ENCODE measurements at places on chromosomes 1 and 21.

DNA sequence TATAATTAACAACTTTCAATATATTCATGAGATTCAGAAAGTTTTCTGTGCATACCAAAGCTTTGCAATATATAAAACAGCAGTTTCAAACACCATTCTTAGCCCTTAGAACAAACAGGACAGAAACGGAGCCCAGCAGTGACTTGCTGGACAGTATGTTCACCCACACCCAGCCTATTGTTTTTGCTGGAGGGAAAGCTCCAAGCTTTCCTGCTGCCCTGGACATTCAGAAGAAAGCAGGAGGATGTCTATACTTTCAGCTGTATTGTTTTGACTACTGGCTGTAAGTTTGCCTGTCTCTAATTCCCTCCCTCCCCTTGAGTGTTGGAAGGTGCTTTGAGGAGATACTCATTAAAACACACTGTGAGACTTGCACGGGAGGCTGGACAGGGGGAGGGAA lies 9.6 kb downstream of the DENND2C start:
- DNase-seq = no peak

GRCh38 chr1:37723390-37724078 lies 31.2 kb downstream of the CDCA8 start:
- DNase-seq = no peak

DNA sequence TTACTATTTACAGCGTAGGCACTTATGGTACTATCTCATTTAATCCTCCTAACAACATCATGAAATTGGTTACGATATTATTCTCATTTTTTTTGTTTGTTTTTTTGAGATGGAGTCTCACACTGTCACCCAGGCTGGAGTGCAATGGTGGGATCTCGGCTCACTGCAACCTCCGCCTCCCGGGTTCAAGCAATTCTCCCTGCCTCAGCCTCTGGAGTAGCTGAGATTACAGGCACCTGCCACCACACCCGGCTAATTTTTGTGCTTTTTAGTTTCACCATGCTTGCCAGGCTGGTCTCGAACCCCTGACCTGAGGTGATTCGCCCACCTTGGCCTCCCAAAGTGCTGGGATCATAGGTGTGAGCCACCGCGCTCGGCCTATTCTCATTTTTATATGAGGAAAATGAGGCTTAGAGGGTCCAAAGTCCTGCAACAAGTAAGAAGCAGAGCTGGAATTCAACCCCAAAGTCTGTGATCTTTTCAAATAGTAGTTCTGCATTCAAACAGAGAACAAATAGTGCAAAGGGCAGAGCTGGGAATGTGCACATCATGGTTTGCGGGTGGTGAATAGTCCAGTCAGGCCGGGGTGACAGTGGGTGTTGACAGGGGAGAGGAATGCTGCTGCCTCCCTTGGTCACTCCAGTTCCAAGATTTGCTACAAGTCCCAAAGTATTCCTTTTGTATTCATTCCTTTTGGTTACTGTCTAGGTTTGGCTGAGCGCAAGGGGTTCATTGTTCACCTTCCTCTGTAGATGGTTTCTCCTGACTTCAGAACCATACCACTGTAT lies 4.6 kb downstream of the PRUNE1 start:
- no peak for DNase-seq

DNA sequence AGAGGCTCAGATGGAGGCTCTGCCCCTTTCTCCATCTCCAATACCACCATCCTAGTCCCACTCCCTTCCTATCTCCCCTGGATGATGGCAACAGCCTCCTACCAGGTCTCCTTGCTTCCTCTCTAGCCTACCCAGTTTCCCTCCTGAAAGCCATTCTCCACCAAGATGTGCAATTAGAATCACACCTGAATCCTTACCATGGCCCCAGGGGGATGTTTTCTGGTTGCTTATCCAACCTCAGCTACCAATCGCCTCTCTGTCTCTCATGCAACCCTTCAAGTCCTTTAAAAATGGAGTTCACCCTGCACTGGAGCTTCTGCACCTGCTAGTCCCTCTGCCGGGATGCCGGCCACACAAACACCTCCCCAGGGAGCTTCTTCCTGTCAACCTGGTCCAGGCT lies 2.9 kb downstream of the RCAN1 start:
- no peak for DNase-seq

DNA sequence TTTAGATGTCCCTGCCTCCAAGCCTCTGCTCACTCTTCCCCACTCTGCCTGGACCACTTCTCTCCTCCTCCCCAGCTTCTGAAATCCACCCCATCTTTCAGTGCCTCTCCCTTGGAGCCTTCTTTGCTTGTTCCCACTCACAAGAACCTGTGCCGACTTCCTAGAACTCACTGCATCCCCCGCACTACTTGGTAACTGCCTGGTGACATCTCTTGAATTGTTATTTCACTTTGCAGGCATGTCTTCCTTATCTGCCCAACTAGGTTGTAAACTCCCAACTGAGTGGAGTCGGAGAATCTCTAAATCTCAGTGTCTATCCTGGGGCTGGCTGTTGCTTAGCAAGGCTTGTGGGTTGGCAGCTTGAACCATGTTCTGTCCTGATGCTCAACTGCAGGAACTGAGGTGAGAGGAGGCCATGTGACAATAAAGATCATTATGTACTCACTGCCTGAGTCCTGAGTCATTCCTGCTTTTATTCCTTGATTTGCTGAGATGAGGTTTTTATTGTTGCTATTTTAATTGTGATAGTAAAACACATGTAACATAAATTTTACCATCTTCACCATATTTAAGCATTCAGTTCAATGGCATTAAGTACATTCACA lies 3.9 kb downstream of the KPRP start:
- DNase-seq = no peak
